ENCODE measurements at places on chromosomes 1 and 21.
A peak's percentile ranks its signal among the peaks of the same experiment; 100 is the strongest.

DNA sequence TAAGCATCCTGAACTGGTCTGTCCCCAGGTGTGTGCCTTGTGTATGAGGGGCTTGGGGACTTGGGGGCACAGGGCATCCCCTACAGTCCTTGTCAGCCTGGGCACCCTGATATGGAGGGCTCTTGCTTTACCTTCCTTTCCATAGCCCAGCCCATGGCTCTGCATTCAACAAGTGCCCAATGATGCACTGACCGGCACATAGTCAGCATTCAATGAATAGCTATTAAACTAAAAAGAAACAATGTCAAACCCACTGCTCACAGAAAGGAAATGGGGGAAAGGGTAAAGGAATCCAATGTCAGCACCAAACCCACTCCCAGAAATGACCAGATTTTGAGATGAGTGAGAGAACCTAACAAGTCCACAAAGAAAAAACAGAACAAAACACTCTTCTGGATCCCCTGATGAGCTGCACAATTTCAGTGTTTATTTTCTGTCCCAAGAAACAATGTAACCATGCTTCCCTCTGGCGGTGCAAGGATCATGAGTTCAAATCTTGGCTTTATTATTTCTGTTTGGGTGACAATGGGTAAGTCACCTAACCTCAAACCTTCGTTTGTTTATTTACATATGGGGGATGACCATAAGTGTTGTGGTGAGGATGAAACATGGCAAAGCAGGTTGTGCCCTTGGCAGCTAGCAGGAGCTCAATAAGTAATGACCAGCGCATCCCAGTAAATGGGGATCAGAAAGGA is 22.0 kb downstream of the SYT6 start:
- DNase-seq = no peak

DNA sequence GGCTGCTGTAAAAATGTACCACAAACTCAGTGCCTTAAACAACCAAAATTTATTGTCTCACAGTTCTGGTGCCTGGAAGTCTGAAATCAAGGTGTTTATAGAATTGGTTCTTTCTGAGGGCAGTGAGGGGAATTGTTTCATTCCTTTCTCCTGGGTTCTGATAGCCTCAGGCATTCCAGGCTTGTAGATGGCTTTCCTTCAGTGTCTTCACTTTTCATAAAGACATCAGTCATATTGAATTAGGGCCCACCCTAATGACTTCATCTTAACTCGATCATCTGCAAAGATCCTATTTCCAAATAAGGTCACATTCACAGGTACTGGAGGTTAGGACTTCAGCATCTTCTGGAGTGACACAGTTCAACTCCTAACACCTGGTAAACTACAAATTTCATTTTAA is 15.0 kb downstream of the CDKN2C start:
- DNase-seq = peak; percentile 92

- DNase-seq = no peak
Measured at GRCh38 chr1:219179293-219179692, 5.6 kb downstream of the LYPLAL1 start.

DNA sequence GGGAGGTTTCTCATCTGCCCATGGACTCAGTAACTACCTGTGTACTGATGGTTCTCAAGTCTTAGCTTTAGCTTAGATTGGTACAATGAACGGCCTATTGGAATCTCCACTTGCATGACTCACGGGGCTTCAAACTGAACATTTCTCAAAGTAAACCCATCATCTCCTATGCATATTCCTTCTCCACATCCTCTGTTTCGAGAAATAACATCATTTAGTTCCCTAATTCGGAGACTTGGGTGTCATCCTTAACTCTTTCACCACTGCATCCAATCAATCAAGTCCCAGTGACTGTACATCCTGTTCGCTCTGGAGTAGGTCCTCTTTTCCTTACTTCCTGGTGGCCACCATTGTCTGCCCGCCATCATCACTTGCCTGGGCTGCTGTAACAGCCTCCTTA is 55.8 kb downstream of the LGR6 start:
- DNase-seq = no peak

- no peak for DNase-seq
Measured at GRCh38 chr21:41359286-41359685, 2.5 kb upstream of the MX2 start.

DNA sequence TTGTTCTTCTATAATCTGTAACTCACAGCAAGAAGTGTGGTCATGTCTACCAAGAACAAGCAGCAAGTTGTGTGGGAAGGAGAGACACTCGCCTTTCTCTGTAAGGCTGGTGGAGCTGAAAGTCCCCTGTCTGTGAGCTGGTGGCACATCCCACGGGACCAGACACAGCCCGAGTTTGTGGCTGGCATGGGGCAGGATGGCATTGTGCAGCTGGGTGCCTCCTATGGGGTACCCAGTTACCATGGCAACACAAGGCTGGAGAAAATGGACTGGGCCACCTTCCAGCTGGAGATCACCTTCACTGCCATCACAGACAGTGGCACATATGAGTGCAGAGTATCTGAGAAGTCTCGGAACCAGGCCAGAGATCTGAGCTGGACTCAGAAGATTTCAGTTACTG is 15.5 kb downstream of the CD101 start:
- DNase-seq = no peak

- no peak for DNase-seq
Measured at GRCh38 chr1:152505083-152505482, 5.5 kb upstream of the LCE5A start.

DNA sequence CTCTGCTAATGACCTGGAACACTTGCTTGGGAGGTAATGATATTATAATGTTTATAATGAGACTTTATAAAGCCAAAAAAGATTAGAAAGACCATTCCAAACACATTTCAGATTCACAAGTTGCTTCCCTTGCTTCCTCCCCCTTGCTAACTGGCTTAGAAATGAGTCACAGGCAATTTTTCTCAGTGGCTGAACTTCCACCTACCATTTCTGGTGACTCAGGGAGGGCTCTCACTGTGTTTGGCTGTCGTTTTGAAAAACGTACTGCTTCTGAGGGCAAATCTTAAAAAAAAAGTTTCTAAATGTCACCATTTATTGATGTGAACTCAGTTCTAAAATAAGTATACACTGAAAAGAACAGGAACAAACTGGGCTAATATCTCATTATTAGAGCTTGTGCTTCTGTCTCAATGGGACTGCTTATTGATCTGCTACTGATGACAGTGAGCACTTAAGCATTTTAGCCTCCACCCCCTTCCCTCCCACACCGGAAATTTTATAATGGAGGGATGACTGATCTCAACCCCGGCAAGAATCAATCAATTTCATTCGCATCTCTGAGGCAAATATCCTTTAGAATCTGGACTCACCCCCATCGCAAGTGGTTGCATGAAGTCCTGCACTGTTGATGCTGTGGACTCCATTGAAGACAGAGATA is 278.3 kb downstream of the KCTD3 start:
- DNase-seq = no peak

DNA sequence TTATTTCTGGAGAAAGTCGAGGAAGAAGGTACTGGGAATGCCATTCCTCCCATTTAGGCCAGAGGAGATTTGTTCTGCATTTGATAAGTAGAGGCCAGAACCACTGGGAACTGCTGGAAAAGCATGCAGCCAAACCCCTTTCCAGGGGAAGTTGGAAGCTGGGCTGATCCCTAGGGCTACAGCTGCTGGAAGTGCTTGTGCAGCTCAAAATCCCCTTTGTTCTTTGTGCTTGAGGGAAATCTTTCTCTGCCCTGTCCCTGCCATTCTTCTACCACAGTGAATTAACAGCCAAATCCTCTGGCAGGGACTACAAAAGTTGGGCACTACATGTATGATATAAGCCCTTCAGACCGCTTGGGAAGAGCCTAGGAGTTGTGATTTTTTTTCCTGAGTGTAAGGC is 734.1 kb downstream of the LRRIQ3 start:
- DNase-seq = no peak

DNA sequence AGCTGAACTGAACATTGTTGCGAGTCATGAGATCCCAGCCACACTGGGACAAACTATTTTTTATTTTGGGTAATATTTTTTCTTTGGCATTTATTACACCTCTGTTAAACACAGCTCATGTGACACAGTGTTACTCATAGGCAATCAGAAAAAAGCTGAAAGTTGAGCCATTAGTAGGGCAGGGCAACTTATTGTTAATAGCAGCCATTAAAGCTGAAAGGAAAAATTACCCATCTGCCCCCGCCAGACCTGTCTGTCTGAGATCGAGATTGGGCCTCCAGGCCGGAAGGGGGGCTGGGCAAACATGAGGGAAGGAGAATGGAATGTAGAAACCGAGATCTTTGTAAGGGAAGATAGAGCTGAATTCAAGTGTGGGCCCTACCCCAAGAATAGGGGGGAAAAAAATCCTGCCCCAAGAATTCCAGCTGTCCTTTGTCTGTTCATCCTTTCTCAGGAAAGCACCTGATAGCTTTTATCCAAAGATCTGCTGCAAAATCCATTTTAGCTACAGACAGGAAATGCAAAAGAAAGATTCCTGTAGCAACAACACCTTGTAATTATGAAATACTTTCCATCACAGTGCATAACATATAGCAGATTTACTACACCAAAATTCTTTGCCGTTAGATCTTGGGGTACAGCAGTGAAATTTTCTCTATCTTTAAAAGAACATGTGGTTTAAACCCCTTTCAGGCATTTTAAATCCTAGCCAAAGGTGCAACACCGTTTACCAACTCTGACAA is 212.8 kb downstream of the PBX1 start:
- DNase-seq = no peak

- no peak for DNase-seq
Measured at GRCh38 chr21:37904856-37905255, 11.4 kb downstream of the KCNJ6 start.

DNA sequence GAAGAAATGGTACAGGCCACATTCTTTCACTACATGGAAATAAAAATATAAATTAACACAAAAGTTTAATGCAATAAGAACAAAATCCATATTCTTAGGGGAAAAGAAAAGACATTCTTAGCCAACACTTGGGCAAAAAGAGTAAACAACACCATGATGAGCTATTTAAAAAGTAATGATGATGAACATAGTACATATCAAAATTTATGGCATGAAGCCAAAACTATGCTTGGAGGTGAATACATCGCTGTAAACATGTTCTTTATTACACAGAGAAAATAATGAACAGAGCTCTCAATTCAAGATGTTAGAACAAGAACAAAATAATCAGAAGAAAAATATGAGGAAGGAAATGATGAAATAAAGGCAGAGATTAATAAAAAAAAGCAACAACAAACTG is 158.2 kb downstream of the ZSCAN20 start:
- no peak for DNase-seq

- DNase-seq = no peak
Measured at GRCh38 chr1:59541161-59541560, 244.3 kb downstream of the FGGY start.

DNA sequence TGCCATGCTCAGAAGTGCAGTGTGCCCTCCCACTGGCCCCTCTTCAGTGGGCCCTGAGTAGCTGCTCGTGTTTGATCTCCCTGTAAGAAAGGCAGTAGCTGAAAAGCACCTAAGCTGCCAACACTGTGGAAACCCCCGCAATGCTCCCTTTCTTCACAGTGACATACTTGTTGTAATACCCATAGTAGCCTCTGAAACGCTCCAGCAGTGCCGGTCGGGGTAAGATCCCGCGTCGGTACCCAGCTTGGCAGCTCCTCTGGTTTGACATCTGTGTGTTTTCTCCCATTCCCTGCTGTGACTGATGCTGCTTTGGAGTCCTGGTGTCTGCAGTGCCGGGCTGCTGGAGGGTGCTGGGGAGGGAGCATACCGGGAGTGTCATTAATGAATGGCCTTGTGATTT is 3.6 kb downstream of the CHAF1B start:
- no peak for DNase-seq

DNA sequence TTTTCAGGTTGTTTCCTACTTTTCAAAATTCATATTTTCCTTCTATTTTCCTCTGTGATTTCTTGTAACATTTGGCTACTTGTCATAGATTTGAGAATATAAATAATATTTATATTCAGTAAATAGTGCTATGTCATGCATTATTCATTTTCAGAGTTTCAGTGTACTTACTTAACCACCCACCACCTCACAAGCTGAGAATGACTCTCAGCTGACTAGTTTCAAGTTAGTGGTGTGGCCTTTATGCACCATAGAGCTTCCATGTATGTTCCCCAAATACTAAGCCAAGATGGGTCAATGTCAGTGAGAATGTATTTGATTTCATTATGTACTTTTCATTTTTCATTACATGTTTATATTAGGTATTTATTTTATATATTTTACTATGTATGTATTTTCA is 56.9 kb upstream of the RGS1 start:
- DNase-seq = no peak
